CD4-positive, CD25-positive, alpha-beta regulatory T cell (primary cell): ENCODE measurements at places on chromosomes 1 and 21. TPM values are rescaled to one million over a fixed set of nuclear protein-coding genes. Genes with fewer than 3 reads are reported as not detected.

LRRC8B gene
- 20.4 TPM for total RNA-seq

SEMA6C gene
- total RNA-seq = 7.2 TPM

EFNA1 gene
- 0.30 TPM for total RNA-seq

GRCh38 chr1:92820024-92820423, 11.8 kb upstream of the RPL5 start:
- H3K27ac ChIP-seq = no peak overlapping the region
- DNase-seq = no peak
- no peaks in the 10 kb centered on the region for H3K27me3 ChIP-seq
- H3K36me3 ChIP-seq = no peaks in the 10 kb centered on the region
- no peak overlapping the region for H3K4me3 ChIP-seq

DNA sequence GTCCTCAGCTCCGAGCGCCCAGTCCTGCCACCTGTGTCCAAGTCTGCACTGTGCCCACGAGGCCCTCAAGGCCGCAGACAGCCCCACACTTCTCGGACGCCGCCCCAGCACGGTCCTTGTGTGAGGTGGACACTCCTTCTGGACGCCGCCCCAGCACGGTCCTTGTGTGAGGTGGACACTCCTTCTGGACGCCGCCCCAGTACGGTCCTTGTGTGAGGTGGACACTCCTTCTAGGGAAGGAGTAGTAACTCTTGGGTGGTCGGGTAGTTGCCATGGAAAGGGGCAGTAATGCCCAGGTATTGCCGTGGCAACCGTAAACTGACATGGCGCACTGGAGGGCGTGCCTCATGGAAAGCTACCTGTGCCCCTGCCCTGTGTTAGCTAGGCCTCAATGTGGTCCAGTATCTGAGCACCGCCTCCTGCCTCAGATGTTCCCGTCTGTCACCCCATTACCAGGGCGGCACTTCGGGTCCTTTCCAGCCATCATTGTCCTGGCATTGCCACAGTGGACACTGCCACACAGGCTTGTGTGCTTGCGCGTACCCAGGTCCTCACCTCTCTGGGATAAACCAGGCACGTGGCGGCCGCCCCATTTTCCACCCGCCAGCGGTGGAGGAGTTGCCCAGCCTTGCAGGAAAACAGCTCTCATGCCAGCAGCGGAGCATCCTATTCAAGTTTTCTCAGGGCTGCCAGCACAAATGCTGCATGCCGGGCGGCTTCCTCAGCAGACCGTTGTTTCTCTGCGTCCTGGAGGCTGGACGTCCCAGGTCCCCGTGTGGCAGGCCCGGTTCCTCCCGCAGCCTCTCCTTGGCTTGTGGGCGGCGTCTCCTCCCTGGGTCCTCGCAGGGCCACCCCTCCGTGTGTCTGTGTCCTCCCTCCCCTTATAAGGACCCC, 40.8 kb upstream of the POFUT2 start:
- no peaks in the 10 kb centered on the region for H3K27me3 ChIP-seq
- H3K27ac ChIP-seq = no peak overlapping the region
- no peaks in the 10 kb centered on the region for H3K36me3 ChIP-seq
- no peak for DNase-seq
- no peak overlapping the region for H3K4me3 ChIP-seq

KIRREL1 gene
- total RNA-seq = not detected

GRCh38 chr1:7694600-7695496, 76.2 kb upstream of the VAMP3 start:
- H3K4me1 ChIP-seq = no peaks in the 10 kb centered on the region
- no peak overlapping the region for H3K4me3 ChIP-seq
- no peak overlapping the region for H3K27ac ChIP-seq
- no peak for DNase-seq
- no peaks in the 10 kb centered on the region for H3K36me3 ChIP-seq

WDR77 gene
- 15.7 TPM for total RNA-seq

- H3K27ac ChIP-seq = no peak overlapping the region
- peaks cover 13% of the 10 kb centered on the region for H3K4me1 ChIP-seq
- no peak for DNase-seq
- H3K4me3 ChIP-seq = no peak overlapping the region
- no peaks in the 10 kb centered on the region for H3K36me3 ChIP-seq
Measured at GRCh38 chr1:54997711-54997986, 1.1 kb upstream of the BSND start.

GRCh38 chr1:101299141-101299540, 62.3 kb downstream of the S1PR1 start:
- H3K27ac ChIP-seq = peak overlapping the region; percentile 24
- DNase-seq = no peak
- peaks cover 12% of the 10 kb centered on the region for H3K4me1 ChIP-seq
- peaks cover 2% of the 10 kb centered on the region for H3K27me3 ChIP-seq
- H3K4me3 ChIP-seq = no peak overlapping the region

RGS21 gene
- not detected for total RNA-seq

GRCh38 chr1:96236156-96236739, 485.3 kb upstream of the PTBP2 start:
- no peaks in the 10 kb centered on the region for H3K27me3 ChIP-seq
- no peaks in the 10 kb centered on the region for H3K4me1 ChIP-seq
- no peaks in the 10 kb centered on the region for H3K36me3 ChIP-seq
- DNase-seq = no peak
- H3K4me3 ChIP-seq = no peak overlapping the region
- H3K27ac ChIP-seq = no peak overlapping the region
